NCI-H146 (cell line): ENCODE measurements at places on chromosomes 5 and 9.
A peak's percentile ranks its signal among the peaks of the same experiment; 100 is the strongest.

- DNase-seq, result no peak
These were observed 32.4 kb upstream of the LRRC14B start for GRCh38 chr5:158807-159447.

DNA sequence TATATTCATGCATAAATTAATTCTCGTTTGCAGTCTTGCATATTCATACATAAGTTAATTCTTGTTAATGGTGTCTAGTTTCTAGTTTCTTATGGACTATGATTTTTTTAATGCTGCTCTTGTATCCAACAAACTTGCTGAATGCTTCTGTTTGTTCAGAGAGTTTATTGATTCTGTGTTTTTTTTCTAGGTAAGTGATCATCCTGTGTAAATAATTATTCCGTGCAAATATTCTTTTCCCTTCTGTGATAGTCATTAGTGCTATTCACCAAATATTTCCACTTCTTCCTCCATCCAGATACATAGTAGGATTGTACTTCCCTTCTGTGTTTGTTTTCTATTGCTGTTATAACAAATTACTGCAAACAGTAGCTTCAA lies 35.8 kb upstream of the SHISAL2B start:
- DNase-seq, result peak; percentile 72

DNA sequence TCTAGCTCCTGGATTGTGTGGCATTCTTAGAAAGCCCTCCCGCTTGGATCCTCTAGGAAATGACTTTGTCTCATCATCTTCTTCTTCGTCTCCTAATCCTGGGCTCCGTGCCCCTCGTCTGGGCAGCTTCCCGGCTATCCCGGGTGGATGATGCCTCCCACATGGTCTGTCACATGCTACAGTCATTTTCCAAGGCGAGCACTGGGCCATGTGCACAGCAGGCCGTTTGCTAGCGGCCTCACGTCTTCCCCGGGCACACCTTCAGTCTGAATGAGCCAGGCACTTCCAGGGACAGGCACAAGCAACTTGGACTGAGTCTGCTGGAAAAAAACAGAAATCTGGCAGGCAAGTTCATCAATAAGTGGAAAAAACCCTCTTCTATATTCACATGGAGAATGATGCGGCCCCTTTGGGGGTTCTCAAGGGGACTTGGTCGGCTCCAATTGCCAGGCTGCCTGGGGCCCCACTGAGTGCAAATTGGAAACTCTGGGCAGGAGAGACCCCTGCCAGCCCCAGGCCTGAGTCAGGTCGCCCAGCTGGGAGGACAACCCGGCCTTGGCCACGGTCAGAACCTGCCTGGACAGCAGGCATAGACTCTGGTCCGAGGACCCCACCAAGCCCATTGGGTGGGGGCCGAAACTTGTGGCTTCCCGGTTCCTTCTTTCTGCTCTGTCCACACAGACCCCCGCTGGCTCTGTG lies 11.1 kb upstream of the WNK2 start:
- no peak for DNase-seq

DNA sequence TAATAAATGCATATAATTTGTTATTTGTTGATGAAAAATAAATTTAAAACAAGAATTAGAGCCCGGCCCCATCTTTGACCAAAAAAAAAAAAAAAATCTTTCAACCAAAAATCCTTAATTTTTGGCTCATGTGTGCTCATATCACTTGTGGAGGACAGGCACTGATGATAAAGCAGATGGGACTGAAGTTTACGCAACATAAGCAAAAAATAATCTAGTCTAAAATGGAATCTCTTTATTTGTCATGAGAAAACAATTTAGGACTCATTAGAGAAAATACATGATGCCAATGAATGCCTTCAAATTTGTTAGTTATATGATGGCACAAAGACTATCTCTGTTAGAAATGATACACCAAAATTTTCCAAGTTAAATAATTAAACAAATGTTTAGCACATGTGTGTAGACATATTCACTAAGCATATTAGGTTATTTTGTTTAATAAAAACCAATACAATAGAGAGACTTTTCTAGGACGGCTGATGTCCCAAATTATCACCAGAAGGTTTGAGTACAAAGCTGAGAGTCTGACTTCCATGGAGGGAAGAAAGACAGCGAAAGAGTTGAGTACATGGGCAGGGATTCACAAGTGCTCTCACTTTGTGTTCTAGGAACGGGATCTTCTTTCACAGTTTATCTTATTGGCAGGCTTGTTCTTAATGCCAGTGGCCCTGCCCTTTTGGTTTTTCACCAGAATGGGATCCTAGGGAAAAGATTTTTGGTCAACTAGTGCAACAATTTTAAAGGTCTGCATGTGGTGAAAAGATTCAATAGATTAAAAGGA lies 621.4 kb downstream of the RAB3C start:
- no peak for DNase-seq

- no peak for DNase-seq
These were observed 414.1 kb upstream of the CLINT1 start for GRCh38 chr5:158273035-158273434.

DNA sequence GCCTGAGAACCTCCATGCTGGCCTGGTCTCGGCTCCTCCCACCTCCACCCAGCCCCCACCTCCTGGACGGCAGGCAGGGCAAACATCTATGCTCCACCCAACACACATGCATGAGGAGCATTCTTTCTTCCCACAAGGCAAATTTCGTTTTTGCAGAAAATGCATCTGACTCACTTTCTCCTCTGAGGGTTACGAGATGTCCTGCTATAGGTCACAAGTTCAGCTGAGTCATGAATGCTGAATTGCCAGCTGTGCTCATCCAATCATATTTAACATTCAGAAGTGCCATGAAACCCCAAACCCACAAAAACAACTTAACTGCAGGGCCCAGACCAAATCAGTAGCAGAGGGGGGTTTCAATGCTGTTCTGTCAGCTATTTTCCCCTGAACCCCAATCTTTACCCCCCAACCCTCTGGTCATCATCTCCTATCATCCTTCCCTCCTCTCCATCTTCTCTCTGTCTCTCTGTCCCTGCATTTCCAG lies 39.0 kb upstream of the OSMR start:
- no peak for DNase-seq

GRCh38 chr5:53712327-53712726 lies 151.9 kb downstream of the NDUFS4 start:
- DNase-seq, result no peak

DNA sequence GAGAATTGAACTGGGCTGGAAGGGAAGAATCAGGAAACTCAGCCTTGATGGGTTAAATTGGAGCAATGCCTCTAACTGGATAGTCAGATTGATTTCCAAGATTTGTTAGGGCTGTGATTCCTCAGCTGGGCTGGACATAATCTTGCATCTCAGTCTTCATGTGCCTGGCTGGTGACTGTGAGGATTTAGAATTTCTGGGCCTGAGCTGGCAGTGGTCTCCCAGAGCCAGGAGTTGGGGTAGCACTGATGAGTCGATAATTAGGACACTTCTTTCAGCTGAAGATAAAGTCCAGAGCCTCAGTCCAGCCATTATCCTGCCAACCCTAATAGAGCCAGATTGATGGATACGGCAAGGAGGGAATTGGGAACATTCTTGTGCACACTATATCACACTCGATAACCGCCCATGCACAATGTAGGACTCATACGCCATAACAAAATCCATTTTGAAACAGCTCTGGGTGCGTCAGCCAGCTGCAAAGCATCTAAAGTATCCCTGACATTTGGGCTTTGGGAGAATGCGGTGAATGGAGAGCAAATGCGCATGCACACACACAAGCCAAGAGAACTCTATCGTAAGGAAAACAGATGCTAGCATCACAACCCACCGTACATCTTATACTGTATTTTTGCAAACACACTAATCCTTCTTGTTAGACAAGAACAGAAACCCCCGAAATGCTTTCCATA lies 405.1 kb upstream of the KLF4 start:
- DNase-seq, result no peak

GRCh38 chr5:1545805-1546355 lies 22.1 kb upstream of the LPCAT1 start:
- peak; percentile 32 for DNase-seq

- no peak for DNase-seq
These were observed 64.5 kb downstream of the RCL1 start for GRCh38 chr9:4857163-4857810.

DNA sequence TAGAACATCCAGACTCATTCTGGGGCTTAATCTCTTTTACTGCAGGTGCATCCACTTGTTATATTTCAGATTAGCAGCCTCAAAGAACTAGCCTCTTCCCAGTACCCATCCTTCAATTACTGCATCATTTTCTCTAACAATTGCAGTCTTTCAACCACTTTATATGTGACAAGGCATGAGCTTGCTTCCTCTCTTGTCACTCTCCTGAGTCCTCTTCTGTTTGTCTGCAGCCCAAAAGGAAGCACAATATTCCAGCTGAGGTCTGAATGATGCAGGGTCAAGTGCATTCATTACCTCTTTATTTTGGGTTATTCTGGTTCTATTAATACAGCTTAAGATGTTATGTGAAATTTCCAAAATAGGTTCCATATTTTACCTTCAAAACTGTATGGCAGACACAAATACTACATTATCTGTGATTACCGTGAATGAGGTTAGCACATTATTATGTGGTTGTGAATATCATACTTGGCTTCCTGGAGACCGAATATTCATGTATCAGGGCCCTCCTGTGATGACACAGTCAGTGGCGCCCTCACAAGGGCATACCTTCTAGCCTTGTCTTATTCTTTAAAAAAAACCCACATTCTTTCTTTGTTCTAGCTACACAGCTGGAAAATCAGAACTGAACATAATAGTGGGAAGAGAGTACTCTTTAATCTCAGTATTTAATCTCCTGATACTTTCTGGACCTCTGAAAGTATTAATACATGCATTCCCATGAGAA lies 323.8 kb downstream of the PDE4D start:
- DNase-seq, result peak; percentile 62

DNA sequence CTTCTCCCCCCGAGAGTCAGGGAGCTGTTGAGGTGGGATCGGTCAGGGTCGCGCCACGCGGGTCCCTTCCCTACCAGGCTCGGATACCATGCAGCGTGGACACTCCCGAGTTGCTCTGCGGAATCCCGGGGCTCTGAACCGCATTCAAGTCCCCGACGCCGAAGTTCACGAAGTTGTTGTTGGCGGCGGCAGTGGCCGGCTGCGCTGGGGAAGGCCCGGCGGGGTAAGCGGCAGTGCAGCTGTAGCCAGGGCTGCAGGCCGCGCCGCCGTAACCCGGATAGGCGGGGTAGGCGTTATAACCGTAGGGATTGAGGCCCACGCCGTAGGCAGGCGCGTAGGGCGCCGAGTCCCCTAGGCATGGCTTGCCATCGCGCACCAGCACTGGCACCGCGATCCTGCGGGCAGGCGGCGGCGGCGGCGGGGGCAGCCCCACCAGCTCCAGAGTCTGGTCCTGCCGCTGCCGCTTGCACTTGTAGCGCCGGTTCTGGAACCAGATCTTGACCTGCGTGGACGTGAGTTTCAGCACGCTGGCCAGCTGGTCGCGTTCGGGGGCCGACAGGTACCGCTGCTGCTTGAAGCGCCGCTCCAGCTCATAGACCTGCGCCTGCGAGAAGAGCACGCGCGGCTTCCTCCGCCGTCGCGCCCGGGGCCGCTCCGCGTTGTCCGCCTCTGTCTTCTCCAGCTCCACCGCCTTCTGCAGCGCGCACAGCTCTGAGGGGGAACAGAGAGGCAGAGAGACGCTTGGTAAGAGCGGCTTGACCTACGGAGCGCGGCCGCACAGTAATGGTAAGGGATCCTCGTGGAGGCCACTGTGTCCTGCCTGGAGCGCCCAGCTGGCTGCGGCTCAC lies 2.3 kb downstream of the NKX2-5 start:
- DNase-seq, result no peak

- DNase-seq, result no peak
These were observed 124.6 kb downstream of the CAMK4 start for GRCh38 chr5:111348661-111349329.

- DNase-seq, result no peak
These were observed 1196.6 kb upstream of the CDH18 start for GRCh38 chr5:21184581-21184980.

DNA sequence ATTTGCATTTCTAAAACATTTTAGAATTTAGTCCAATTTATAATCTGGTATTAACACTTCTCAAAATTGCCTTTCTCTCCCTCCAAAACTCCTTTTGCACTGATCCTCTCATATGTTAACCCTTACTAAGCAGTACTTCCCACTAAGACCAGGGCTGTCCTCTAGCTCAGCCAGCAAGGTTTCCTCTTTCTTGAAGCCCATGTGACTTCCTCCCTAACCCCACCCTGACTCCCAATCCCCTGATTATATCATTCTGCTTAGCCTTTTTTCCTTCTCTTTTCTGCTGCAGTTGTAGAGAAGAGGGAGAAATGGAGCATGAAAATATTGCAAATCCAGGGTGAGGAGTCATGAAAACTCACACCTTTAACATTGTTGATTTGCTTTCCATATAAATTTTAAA lies 241.7 kb downstream of the MCTP1 start:
- DNase-seq, result no peak

DNA sequence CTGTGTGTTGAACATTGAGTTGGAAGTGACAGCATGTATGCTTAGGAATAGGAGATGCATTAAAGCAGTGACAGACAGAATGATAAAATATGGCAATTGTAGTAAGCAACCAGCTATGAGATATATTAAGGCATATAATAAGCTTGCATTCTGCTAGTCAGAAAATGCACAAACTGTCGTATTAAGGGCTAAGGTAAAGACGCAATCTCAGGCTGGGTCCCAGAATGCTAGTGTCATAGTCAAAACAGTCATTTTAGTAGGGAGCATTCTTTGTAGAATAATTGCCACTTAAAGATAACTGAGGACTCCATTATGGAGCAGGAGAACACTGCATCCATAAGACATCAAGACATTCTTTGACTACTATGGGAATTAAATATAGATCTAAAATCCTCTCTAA lies 1369.7 kb upstream of the C9orf72 start:
- no peak for DNase-seq

GRCh38 chr5:14054965-14055963 lies 87.9 kb upstream of the TRIO start:
- DNase-seq, result no peak

- no peak for DNase-seq
These were observed 71.5 kb downstream of the ANKRD33B start for GRCh38 chr5:10635257-10635866.

DNA sequence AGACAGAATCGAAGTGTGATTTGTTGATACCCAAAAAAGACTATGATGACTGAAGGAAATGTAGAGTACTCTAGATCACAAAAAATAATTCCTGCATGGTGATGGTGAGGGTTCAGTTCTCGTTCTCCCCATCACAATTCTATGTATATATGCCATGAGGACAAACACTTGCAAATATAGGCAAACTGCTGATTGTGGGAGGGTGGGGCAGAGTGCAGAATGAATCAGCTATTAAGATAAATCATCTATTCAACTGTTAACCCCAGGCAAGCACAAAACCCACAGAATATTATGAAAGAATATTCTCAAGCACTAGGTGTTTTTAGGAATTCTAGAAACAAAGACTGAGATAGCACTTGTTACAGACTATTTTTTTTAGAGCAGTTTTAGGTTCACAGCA lies 13.9 kb upstream of the UBLCP1 start:
- DNase-seq, result no peak

- no peak for DNase-seq
These were observed 53.5 kb upstream of the CDKN2AIPNL start for GRCh38 chr5:134464988-134465815.

DNA sequence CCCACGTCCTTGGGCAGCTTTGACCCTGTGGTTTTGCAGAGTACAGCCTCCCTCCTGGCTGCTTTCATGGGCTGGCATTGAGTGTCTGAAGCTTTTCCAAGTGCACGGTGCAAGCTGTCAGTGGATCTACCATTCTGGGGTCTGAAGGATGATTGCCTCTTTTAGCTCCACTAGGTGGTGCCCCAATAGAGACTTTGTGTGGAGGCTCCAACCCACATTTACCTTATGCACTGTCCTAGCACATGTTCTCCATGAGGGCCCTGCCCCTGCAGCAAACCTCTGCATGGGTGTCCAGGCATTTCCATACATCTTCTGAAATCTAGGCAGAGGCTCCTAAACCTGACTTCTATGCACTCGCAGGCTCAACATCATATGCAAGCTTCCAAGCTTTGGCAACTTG lies 644.2 kb upstream of the CDH9 start:
- peak; percentile 1 for DNase-seq
